ENCODE measurements at places on chromosomes 5 and 9. TPM values are rescaled to one million over a fixed set of nuclear protein-coding genes. Genes with fewer than 3 reads are reported as not detected.
A peak's percentile ranks its signal among the peaks of the same experiment; 100 is the strongest.

FOXD4 gene
- not detected for total RNA-seq

CCL28 gene
- 12.4 TPM for total RNA-seq

- DNase-seq, result no peak
Observed at GRCh38 chr5:16464664-16465543, 696 bp downstream of the ZNF622 start.

- no peak for DNase-seq
Observed at GRCh38 chr5:131515348-131515747, 119.7 kb downstream of the RAPGEF6 start.

GRCh38 chr5:148786456-148786855 is 40.0 kb upstream of the ADRB2 start:
- no peak for DNase-seq

- DNase-seq, result peak; percentile 58
Observed at GRCh38 chr9:110977259-110977709, 61.0 kb downstream of the LPAR1 start.

- DNase-seq, result no peak
Observed at GRCh38 chr5:55855509-55855908, 4.4 kb downstream of the IL31RA start.

DNA sequence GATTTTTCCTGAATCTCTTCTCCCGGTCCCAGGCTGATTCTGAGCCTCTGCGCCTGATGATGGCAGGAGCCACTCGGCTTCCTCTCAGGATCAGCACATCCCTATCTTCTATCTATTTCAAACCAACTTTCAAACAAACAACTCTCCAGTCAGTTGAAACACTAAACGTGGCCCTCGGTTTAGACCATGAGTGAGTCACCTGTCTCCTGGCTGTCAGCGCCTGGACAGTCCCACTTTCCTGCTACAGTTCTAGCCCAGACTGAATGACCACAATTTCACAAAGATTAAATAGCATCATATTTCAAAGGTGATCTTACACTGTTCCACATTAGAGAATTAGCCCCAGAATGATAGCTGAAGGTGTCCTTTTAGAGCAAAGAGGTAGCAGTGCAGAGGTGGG is 6.2 kb downstream of the SLC6A19 start:
- no peak for DNase-seq

- no peak for DNase-seq
Observed at GRCh38 chr5:140205952-140206351, 31.0 kb downstream of the CYSTM1 start.

Data from Peyer's patch (tissue), 4 donors.